Naive thymus-derived CD8-positive, alpha-beta T cell (primary cell): ENCODE measurements at places on chromosomes 11 and 22.

DNA sequence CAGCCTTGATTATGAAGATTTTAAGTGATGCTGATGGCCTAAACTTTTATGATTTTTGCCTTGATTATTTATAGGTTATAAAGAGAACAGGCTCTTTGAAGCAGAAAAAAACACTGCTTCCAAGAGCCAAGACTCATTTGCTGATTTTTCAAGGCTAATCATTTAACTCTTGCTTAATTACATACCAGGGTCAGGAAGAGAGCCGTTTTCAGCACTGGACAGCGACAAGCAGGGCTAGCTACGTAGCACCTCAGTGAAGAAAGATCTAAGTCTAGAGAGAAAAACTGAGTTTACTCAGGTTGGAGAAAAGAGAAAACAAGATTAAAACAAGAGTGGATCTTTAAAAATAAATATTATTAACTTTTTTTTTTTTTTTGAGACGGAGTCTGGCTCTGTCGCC lies 615.4 kb upstream of the B3GAT1 start:
- DNase-seq = no peak

GRCh38 chr11:8164746-8165145 lies 4.1 kb downstream of the RIC3 start:
- no peak for DNase-seq

DNA sequence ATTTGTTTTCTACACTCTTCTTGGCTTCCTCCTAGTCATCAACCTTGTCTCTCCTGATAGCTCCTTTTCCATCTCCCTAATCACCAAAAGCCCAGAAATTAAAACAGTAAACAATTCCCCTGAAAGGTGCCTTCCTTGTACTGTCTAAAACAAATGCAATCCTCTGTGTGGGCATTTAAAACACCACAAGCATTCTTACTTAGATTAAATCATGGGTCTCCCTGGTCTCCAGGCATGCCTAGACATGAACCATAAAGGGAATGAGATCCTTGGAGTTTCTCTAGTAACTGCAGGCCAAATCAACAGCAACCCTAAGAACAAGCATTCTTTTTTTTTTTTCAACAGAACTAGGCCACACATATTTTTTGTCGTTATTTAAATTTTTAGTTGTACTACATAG lies 1.9 kb downstream of the BTG4 start:
- no peak for DNase-seq

- peak; percentile 61 for DNase-seq
Observed at GRCh38 chr22:23401111-23401909, 178.8 kb downstream of the IGLL1 start.

- no peak for DNase-seq
Observed at GRCh38 chr22:35400501-35400790, 506 bp downstream of the MCM5 start.

GRCh38 chr11:16347928-16348685 lies 8.2 kb downstream of the SOX6 start:
- no peak for DNase-seq

GRCh38 chr11:63212742-63213141 lies 30.7 kb downstream of the SLC22A25 start:
- no peak for DNase-seq

DNA sequence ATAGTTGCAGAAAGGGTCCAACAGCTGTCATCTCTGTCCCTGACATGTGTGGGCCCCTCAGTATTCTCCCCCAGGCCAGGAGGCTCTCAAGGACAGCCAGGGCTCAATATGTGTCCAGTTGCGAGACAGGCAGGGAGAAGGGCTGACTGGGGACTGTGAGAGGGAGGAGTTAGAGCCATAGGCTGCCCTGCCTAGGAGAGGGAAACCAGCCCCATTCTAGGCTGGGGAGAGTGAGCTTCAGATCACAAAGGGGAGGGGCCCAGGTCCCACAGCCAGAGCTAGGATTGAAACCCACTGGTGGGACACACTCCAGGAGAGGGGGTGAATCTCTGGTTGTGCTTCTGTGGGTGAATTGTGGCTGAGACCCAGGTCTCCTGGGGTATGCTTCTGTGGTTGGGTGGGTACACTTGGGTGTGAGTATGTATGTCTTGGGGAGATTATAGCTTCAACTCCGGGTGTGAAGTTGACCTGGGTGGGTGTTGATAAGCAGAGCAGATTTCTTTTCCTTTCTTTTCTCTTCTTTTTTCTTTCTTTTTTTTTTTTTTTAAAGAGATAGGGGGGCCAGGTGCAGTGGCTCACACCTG lies 2.1 kb upstream of the CARNS1 start:
- DNase-seq = no peak
